ENCODE measurements at places on chromosomes 7 and 10. TPM values are rescaled to one million over a fixed set of nuclear protein-coding genes. Genes with fewer than 3 reads are reported as not detected.
A peak's percentile ranks its signal among the peaks of the same experiment; 100 is the strongest.

DNA sequence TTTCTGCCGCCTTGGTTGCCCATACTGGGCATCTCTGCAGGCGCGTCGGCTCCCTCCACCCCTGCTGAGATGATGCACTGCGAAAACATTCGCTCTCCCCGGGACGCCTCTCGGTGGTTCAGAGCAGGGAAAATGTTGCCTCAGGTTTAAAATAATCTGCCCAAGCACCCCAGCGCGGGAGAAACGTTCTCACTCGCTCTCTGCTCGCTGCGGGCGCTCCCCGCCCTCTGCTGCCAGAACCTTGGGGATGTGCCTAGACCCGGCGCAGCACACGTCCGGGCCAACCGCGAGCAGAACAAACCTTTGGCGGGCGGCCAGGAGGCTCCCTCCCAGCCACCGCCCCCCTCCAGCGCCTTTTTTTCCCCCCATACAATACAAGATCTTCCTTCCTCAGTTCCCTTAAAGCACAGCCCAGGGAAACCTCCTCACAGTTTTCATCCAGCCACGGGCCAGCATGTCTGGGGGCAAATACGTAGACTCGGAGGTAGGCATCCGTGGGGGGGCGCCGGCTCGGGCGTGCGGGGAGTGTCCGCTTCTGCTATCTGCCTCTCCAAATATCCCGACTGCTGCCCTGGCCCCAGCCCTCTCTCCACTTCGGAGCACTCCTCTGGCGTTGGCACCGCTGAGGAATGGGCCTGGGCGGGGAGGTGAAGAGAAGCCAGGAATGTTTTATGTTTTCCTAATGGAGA is at the start of gene CAV1:
TSS of gene CAV1 (plus strand) at position 428 of the 689 bp plus-strand sequence. CDS start at position 455, 27 bp downstream.
- DNase-seq = peak; percentile 98

DNA sequence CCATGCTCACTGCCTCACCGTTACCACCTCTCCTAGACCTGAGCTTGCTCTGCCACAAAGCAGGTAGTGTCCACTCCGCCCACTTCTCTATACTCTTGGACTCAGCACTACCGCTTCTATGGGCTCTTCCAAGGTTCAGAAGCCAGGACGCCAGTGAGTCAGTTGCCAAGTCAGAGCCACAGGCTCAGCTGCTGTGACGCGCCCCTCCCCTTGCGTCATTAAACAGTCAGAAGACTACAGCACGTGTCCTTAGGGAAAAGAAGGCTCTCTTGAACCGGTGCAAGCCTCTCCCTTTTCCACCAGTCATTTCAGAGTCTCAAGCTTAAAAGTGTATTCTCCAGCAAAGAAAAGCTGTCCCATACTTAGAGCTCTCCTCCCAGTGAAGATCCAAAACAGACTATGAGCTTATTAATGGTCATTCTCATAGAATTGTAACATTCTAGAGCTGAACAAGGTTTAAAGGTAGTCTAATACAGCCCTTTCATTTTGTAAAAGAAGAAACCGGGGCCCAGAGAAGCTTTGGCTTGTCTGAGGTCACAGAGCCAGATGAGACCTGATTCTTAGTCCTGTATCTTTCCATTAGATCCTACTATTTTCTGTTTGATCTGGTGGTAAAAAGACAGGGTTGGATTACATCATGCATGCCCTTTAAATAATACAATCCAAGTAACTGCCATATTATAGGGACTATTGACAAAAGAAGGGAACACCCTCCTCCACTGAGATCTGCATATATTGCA is 40.9 kb upstream of the MET start:
- peak; percentile 98 for DNase-seq

- peak; percentile 83 for DNase-seq
These were observed 17.9 kb upstream of the FIGNL1 start for GRCh38 chr7:50467817-50468610.

GRCh38 chr7:18570441-18570840 is 74.9 kb downstream of the HDAC9 start:
- DNase-seq = no peak

- no peak for DNase-seq
These were observed 144.8 kb upstream of the FERD3L start for GRCh38 chr7:19290066-19290465.

GRCh38 chr10:33616956-33617355 is 282.5 kb upstream of the NRP1 start:
- peak; percentile 54 for DNase-seq

GRCh38 chr7:7274782-7275181 is 92.4 kb downstream of the C1GALT1 start:
- DNase-seq = peak; percentile 70

DNA sequence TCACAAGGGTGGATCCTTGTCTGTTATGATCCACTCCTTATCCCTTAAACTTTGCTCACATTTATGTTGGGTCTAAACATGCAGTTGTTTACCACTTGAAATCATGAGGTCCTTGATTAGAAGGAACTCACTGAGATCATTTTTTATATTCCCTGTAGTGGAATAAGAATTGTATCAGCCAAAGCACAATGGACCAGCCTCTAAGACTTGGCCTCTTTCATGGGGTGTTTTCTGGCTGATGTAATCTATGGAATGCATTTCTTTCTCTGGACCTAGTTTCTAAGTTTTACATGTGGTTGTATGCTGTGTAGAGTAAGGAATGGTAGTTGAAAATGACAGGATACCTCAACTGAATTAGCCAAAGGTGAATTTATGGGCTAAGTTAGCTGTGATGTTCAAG is 376.6 kb downstream of the SORCS3 start:
- no peak for DNase-seq

DNA sequence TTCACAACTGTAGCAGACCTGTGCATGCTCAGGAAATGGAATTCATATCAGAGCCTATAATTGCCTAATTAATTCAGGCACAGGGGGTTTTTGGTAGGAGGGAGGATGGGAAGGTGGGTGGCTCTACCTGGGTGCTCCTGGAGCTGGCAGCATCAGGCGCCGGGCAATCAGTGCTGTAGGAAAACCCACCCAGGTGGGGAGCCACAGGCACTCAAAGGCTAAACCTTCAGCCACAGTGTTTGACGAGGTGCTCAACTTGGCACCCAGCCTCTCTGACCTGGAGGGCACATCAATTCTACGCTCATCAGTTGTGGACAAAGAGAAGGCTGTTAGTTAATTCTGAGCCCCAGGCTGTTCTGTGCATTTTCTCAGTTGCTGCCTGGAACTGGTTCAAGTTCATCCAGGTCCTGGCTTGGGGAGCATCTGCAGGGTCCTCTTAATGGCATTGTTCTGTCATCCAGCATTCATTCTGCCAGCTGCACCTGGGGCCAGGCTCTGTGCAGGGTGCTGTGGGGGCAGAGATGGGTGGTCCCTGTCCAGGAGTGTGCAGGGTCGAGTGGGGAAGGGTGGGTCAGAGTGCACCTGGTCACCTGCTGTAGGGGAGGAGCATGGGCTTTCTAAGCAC is 54.1 kb upstream of the NPTX2 start:
- DNase-seq = no peak

DNA sequence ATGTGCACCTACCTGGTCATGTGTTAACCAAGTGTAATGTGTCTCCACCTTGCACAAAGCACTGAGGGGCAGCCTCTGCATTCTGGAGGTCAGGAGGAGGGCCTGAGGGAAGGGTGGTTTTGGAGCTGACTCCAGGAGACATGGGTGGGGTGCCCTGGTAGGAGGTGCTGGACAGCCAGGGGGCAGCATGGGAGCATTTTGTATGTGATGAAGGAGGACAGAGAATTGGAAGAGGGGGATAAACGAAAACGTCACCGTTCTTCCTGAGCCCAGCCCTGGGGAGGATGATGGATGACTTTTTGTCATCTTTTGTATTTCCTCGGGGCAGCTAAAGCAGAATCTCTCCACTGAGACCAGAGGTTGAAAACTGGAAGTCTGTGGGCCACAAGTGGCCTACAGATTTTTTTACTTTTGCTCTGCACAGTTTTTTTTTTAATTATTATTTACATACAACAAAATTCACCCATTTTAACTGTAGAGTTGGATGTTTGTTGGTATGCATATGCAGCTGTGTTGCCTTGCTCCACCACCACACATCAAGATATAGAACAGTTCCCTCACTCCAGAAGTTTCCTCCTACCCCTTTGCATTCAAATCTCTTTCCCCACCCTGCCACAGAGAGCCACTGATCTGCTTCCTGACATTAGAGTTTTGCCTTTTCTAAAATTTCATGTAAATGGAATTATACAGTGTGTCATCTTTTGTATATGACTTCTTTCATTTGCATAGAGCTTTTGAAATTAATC is 242.5 kb downstream of the VTI1A start:
- DNase-seq = peak; percentile 14

GRCh38 chr10:126639084-126639483 is 31.4 kb downstream of the C10orf90 start:
- no peak for DNase-seq

- DNase-seq = no peak
These were observed 34.6 kb downstream of the IFT22 start for GRCh38 chr7:101287032-101287431.

DNA sequence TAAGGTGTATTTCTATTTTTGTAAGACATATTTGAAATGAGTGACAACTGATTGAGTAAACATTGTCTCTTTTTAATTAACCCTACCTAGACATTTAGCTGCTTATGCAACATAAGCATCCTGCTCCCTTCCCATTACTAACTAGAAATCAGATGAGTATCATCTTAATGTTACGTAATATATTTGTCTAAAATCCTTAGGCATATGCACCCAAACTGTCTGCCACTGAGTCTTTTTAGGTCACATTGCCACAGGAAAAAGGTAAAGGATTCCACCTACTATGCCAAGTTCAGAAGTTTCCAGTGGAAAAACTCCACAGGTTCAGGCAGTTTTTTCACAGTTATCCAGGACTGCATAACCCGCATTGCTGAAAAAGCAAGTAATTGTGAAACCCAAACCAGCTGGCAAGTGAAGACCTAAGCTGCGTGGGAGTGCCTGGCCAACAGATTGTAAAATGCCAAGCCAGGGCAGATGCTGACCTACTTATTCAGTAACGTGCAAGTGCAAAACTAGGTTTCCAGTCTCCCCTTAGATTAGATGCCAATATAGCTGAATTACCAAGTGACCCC is 983.7 kb downstream of the GATA3 start:
- peak; percentile 3 for DNase-seq

- DNase-seq = no peak
These were observed 119.8 kb downstream of the SPAG6 start for GRCh38 chr10:22464966-22465629.

- peak; percentile 79 for DNase-seq
These were observed 132.6 kb downstream of the MAPK8 start for GRCh38 chr10:48439031-48439430.

DNA sequence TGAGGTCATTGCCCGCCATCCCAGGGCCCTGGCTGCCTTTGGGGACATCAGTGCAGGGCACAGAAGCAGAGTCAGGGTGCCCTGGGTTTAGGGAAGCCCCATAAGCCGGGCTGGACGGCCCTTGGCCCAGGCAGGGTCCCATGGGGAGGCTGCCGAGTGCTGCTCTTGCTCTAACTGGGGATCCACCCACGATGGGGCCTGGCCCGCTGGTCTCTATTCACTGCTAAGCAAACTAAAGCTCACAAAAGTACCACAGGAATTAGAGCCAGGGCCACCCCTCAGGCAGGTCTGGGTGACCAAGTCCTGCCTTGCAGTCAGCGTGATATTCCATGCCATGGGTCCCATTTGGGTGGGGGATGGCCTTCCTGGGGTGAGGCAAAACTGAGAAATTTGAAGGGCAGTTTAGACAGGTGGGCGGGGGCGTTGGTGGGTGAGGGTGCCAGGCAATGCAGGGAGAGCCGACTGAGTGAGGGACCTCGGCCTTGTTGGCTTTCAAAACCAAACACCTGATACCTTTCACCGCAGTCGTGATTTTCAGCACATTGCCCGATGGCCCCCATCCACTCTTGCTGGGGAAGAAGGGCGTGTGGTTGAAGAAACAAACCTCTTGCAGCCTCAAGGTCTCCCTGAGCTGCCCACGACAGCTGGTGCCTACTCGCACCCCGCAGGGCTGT is 92.8 kb upstream of the PPIF start:
- DNase-seq = no peak

DNA sequence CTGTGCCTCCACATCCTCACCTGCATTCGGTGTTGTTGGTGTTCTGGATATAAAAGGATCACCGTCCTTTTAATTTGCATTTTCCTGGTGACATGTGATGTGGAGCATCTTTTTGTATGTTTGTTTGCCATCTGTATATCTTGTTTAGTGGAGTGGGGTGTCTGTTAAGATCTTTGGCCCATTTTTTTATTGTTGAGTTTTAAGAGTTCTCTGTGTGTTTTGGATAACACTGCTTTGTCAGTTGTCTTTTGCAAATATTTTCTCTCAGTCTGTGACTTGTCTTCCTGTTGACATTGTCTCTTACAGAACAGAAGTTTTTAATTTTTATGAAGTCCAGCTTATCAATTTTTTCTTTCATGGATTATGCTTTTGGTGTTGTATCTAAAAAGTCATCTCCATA is 38.5 kb downstream of the DYNC2I1 start:
- no peak for DNase-seq

- DNase-seq = no peak
These were observed 50.5 kb downstream of the TMEM209 start for GRCh38 chr7:130154501-130155317.

DNA sequence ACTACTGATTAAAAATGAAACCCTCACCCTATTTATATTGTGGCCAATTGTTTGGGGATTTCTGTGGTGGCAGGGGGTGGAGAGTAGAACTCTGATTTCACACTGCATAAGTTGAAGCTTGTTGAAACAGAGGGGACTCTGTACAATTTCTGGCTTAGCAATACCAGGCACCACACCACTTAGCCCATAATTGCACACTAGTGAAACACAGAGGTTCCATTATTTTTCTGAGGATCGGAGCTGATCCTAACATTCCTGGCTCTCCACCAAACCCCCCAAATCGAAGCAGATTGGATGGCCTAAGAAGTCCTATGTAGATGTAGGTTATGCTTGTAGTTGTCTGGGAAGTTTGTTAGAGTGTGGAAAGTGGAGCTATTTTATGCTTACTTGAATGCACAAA is 47.0 kb downstream of the PTN start:
- DNase-seq = no peak

GRCh38 chr10:126930883-126931503 is 25.8 kb downstream of the DOCK1 start:
- peak; percentile 60 for DNase-seq

- DNase-seq = no peak
These were observed 114.1 kb downstream of the LHFPL3 start for GRCh38 chr7:104442481-104442880.

GRCh38 chr10:55627501-55628051 is 733.5 kb downstream of the ZWINT start:
- DNase-seq = no peak

- DNase-seq = no peak
These were observed 131.8 kb upstream of the GPR22 start for GRCh38 chr7:107338080-107338479.

Gene HOXA1
- polyA plus RNA-seq = 1.8 TPM

Gene FAM20C
- polyA plus RNA-seq = 13.5 TPM

Gene TMEM184A
- not detected for polyA plus RNA-seq

Gene CLRN3
- polyA plus RNA-seq = not detected

Gene AOC1
- polyA plus RNA-seq = not detected

Gene KIAA1549
- 2.1 TPM for polyA plus RNA-seq

Gene ERVW-1
- polyA plus RNA-seq = not detected

Gene LLCFC1
- polyA plus RNA-seq = not detected

Data from GM23248 (cell line).